ENCODE measurements at places on chromosomes 2 and 18.

DNA sequence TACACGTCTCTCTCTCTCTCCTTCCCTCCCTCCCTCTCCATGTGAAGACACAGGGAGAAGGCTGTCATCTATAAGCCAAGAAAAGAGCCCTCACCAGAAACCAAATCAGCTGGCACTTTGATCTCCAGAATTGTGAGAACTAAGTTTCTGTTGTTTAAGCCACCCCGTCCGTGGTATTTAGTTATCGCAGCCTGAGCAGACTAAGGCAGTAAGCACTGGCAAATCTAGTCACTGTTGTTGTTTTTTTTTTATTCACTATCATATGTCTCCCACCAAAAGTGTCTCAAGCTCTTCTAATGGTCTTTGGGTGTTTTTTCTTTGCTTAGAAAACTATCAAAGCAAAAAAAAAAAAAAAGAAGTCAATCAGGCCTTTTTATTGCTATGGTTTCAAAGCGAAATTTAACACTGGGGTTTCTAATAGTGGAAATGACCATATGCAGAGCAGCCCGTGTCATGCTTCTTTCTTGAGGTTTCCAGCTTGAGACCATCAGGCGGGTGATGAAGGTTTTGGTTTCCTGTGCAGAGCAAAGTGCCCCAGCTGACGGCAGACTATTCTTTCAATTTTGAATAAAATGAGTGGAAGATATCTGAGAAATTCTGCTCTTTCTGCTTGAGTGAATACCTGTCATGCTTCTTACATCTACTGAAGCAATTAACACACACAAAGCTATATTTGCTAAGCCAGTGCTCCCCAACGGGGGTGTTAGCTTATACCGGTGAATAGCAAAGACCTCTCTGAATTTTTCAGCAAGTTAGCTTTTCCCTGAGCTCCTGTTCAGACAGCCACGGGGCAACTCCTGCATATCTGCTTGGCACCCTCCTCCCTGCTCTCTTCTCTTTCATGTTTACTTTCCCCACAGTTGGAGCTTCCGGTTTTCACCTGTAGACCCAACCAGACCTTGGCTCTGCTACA is 394.1 kb upstream of the ATP5MC3 start:
- DNase-seq: no peak

DNA sequence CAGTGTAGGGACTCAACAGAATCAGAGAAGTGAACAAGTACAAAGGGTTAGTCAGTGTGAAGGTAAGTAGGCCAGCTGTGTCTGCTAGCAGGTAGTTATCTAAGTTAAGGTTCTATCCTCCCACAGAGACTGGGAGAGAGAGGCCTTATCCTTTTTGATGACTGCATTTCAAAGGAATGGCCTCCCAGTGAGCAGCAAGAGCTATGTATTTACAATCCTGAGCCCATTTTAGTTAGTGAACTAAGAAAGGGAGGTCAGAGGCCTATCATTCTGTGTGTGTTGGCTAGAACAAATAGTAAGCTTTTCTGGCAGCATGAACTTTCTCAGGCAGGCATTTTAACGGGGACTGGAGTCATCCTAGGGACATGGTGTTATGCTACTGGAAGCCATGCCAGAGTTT is 182.9 kb downstream of the VWC2L start:
- DNase-seq: no peak

GRCh38 chr2:195513119-195513518 is 143.9 kb upstream of the SLC39A10 start:
- no peak for DNase-seq

DNA sequence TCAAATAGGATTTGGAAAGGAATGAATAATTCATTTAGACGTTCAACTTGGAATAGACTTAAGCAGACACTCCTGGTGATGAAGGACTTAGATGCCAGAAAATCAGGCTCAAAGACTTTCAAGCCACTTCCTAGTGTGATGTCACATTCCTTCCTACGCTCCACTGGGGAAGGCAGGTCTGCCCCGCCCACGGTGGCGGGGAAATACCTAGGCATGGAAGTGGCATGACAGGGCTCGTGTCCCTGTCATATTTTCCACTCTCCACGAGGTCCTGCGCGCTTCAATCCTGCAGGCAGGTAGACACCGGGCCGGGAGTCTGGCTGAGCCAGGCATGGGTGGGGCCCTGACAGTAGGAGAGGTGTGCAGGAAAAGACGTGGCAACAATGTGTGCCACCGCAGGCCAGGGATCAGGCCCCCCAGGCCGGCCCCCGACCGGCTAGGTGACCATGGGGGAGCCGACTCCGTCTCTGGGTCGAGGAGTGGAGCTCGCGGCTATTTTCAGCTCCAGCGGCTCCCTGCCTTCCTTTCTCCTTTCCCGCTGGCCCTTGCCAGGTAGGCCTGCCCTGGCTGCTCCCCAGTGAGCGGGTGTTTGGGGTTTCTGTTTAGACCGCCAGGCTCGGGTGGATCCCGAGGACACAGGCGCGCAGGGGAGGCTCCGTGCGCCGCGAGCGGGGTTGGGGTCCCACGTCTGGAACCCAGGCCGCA is at the start of gene IL1RL2:
TSS of gene IL1RL2 (plus strand) at position 233 of the 705 bp plus-strand sequence. CDS start 845 bp downstream, outside the sequence.
- DNase-seq: no peak

DNA sequence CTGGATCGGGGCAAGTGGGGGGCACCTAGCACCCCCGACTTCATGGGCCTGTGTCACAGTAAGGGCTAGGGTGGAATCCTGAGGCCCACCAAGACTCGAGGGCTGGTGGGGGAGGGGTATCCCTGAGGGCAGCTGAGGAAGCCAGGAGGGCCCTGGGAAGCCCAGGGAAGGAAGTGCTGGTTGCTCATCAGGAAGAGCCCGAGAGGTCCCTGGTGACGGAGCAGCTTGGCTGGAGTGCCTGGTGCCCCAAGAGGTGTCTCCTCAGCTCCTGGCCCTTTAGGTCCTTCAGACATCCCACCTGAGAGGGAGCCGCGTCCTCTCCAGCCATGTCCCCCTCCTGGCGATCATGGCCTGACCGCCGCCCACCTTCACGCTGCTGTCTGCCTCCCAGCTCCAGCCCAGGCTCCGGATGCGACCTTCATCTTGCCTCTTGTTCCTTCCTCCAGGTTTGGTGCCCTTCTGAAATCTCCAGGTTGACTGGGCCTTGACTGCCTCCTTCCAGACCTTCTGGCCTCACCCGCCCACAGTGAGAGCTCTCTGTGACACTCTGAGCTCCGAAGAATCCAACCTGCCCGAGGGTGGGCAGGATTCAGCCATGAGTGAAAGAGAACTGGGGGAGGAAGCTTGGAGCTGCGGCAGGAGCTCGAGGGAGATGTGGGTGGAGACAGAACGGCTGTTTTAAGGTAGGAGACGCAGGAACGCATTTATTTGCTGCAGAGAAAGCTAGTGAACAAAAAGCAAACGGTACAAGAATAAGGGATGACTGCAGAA is 42.7 kb upstream of the SEMA4C start:
- DNase-seq: no peak

- DNase-seq: no peak
Measured at GRCh38 chr2:109288544-109289368, 159.8 kb downstream of the SH3RF3 start.

GRCh38 chr2:174171686-174172445 is 76.5 kb downstream of the OLA1 start:
- DNase-seq: no peak

DNA sequence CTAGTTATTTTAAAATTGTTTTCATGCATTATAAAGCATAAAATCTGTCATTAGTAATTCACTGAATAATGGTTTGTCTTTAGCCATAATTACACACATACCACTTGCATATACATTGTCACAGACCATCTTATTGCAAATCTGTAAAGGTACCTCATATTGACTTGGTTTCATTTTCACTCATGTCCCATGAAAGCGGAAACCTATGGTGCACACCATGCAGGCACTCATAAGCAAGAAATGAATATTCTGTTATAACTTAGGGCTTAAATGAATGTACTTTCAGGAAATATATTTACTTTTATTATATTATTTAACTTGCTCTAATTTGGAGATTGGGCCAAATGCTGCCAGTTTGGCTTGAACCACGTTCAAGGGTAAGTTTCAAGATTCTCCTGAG is 29.2 kb upstream of the STK17B start:
- peak; percentile 58 for DNase-seq

- DNase-seq: no peak
Measured at GRCh38 chr18:66931010-66931409, 327.1 kb upstream of the CDH19 start.

GRCh38 chr2:241041589-241042158 is 43.3 kb downstream of the SNED1 start:
- peak; percentile 38 for DNase-seq

- no peak for DNase-seq
Measured at GRCh38 chr2:18949871-18950270, 360.5 kb upstream of the NT5C1B start.

DNA sequence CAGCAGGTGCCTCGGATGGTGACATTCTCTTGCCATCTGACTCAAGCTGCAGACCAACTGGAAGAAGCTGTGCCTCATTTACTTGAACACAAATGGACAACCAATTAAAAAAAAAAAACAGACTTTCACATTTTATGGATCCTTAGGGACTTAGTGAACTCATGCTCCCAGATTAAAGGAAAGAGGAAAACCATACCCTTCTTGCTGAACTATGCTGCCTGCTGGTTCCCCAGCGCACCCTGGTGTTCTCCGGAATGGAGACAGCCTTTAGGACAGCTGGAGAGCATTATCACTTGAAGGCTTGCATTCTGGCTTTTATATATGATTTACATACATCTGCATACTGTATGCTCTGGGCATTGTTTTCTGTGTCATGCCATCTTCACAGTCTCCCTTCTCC is 370.7 kb downstream of the SLC4A3 start:
- no peak for DNase-seq

GRCh38 chr2:16466821-16467151 is 198.8 kb downstream of the CYRIA start:
- DNase-seq: no peak

DNA sequence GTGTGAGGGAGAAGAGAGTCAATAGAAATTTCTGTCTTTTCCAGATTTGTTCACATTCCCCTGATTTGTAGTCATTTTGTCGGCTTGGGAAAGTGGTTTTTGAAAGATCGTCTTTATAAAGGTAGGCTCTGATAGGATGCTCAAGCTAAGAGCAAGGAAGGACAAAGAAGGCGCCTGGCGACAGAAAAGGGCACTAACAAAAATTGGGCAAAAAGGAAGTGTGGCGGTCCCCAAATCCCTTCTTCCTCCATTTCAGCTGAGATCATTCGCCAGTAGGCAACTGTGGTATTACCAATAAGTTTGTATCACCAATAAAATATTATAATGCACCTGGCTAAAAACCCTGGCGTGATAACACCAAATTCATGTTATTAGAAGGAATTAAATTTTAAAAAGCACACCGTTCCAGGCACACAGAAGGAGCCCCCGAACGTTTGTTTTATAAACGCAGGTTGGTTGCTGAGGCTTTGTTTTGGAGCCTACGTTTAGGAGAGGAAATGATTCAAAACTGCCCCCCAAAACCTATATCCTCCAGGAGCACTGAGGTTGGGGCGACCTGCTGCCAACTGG is 756 bp upstream of the PTPN4 start:
- DNase-seq: no peak

DNA sequence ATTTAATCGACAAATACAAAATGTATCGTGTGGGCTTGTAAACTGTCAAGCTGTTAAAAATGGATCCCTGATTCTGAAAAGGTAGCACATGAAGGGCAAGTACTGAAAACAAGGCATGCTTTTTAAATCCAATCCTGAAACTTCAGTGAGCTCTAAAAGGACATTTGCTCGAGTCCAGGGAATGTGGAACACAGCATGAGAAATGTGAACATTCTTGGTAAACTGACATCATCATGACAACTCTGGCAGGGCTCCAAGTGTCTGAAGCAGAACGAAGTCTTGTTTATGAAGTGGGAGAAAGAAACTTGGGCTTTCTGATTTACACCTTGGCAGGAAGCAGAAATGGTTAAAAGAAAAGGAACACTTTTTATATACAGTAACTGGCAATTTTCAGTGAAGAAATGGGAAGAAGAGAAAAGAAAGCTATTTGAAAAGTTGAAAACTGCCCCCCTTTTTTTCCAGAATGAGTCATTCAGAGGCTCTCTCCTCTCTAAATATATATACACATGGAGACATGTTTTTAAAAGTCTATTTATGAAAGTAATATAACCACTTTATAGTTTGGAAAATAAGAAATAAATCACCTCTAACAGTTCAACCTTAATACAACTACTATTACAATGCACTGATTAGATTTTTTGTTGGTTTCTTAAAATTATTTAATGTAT is 120.8 kb downstream of the GAREM1 start:
- DNase-seq: no peak

- DNase-seq: peak; percentile 69
Measured at GRCh38 chr2:85266146-85267041, 61.4 kb downstream of the TGOLN2 start.

DNA sequence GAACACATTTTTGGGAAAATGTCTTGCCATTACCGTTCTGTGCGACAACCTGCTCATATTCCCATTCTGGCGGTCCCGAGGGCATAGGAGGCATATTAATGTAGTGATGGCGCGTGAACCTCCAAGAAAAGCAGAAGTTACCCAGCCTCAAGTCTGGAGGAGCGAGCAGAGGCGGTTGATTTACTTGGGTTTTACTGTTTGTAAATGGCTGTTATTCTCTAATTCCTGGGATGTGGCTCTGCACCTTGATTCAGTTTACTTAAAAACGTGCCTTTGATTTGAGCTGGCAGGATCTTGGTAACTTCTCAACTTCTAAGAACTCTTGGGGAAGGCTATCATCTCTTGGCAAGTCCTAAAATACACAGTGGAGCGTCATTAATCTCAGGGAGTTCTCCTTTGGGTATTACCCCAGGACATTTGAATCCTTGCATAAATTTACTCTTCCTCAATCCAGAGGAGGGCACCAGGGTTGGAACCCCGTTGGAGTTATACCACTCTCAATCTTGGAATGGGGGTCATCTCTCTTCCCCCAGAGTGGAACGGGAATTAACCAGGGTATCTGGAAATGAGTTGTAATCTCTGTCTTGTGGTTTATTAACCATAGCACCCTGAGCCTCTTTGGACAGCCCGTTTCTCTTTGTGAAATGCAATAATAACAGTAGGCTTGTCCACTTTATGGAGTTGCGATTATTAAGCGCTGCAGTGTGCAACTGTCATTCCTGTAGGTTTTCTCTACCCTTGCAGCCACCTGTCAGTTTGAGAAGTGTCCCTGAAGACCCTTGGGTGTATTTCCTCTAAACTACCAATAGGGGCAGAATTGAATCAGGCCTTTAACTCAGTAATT is 2.1 kb downstream of the HK2 start:
- DNase-seq: no peak

DNA sequence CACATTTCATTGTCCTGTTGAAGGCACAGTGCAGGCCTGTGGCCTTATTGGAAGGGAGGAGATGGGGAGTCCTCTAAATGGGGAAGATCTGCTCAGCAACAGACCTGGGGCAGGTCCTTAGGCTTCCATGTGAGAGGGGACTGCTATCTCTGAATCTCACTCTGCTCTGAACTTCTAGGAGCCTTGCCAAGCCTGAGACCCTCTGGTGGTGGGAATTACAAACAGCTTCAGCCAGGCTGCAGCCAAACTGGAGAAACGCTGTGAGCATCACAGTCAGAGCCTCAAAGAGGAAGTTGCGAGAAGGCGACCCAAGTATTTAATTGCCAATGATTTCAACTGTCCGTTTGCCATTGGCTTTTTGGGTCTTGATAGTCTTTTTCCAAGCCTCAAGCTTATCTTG is 66.8 kb upstream of the MC2R start:
- no peak for DNase-seq

GRCh38 chr18:51321696-51322095 is 124.2 kb upstream of the MEX3C start:
- no peak for DNase-seq

Data from CD4-positive, CD25-positive, alpha-beta regulatory T cell (primary cell).